ENCODE measurements at places on chromosomes 3 and 15.

- no peak for DNase-seq
These were observed 271.9 kb downstream of the FOXP1 start for GRCh38 chr3:71311661-71312046.

- DNase-seq = no peak
These were observed 351.5 kb upstream of the ICE2 start for GRCh38 chr15:60830479-60830878.

DNA sequence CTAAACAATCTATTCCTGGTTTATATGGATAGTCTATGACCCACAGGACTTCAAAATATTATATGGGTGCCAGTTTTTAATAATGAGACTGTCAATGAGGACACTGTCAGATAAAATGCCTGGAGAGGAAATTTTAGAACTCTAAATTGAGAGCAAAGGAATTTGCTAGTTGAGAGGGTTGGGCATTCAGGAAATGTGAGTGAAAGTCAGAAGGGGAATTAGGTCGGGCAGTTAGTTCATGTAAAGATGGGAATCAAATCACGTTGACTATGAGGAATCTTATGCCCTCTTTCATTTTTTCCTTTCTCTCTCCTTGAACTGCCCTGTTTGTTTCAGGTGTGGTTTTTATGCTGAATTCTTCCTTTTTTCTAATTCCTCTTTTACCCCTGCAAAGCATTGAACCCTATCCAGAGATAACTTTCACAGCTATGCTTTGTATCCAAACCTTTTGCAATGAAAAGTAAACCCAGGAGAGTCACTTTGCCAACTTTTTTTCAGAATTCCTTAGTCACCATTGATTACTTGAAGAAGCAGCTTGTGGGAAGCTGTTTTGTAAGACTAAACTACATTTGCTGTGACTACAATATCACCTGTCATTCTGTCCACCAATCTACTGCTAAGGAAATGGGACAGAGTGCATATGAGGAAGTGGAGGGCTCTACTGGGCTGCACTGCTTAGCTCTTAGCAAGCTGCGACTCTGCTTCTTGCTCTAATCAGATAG lies 27.8 kb downstream of the CHP1 start:
- DNase-seq = no peak

DNA sequence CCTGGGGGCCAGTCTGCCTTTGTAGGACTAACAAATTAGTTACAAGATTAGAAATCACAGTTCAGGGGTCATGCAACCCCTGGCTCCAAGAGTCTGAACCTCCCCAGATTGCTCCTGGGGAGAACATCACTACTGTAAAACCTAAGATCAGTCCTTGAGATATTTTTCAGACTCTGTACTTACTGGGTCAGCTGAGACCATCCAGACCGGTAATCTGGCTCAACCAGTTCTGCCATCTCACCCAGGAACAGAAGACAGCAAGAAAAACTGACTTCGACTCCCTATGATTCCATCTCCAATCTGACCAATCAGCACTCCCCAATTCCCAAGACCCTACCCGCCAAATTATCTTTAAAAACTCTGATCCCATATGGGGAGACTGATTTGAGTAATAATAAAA lies 47.5 kb downstream of the NMD3 start:
- DNase-seq = no peak

GRCh38 chr3:141646760-141647561 lies 91.1 kb upstream of the RNF7 start:
- no peak for DNase-seq

- no peak for DNase-seq
These were observed 379.9 kb upstream of the RBMS3 start for GRCh38 chr3:28901018-28901417.

- DNase-seq = no peak
These were observed 52.7 kb upstream of the SPTSSB start for GRCh38 chr3:161423911-161424522.

GRCh38 chr15:39493424-39494067 lies 87.3 kb upstream of the THBS1 start:
- no peak for DNase-seq
